ENCODE measurements at places on chromosomes 5 and 9. TPM values are rescaled to one million over a fixed set of nuclear protein-coding genes. Genes with fewer than 3 reads are reported as not detected.

Gene INVS
- polyA plus RNA-seq = 9.4 TPM

Gene CEL
- polyA plus RNA-seq = not detected

Gene GADD45G
- polyA plus RNA-seq = 0.62 TPM

Gene IRX4
- not detected for polyA plus RNA-seq

Gene ZDHHC11
- polyA plus RNA-seq = not detected

Gene FGF18
- polyA plus RNA-seq = not detected

Gene EIF4E1B
- not detected for polyA plus RNA-seq

Gene NDUFS6
- polyA plus RNA-seq = 83.7 TPM

Gene SNAPC4
- polyA plus RNA-seq = 2.6 TPM

Gene FOXD4L5
- polyA plus RNA-seq = not detected

Gene TNPO1
- 49.7 TPM for polyA plus RNA-seq

Gene LCN15
- polyA plus RNA-seq = not detected

Gene LCN6
- polyA plus RNA-seq = not detected

Gene SYK
- 0.56 TPM for polyA plus RNA-seq

Gene MEIKIN
- 0.69 TPM for polyA plus RNA-seq

Gene GABBR2
- not detected for polyA plus RNA-seq

Gene LRRTM2
- polyA plus RNA-seq = not detected

Gene SLC9A3
- polyA plus RNA-seq = 2.5 TPM

Gene FOXD4L6
- not detected for polyA plus RNA-seq

Gene TCF7
- 344 TPM for polyA plus RNA-seq

Gene GFPT2
- 0.41 TPM for polyA plus RNA-seq

Gene PTPRD
- not detected for polyA plus RNA-seq
